ENCODE measurements at places on chromosomes 16 and 17.

- no peak for DNase-seq
Observed at GRCh38 chr16:5412731-5413130, 315.1 kb upstream of the EEF2KMT start.

GRCh38 chr16:62831235-62831850 lies 795.1 kb upstream of the CDH8 start:
- DNase-seq, result no peak

DNA sequence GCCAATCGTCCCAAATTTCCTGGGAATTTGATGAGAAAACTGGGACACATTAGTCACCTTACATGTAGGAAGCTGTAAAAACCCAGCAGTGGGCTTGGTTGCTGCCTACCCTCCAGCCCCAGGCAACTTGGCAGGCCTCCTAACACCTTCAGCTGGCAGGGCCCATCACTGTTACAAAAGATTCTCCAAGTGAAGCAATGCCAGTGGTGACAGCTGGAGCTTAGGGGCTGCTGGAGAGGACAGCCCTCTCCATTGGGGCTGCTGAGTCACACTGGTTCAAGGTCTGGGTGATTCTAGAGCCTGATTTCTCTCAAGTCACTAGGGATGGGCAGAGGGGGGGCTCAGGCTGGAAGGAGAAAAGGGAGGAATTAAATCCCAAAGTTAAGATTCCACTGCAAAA lies 180.6 kb downstream of the COPRS start:
- DNase-seq, result no peak

GRCh38 chr17:82076785-82077591 lies 11.4 kb upstream of the DUS1L start:
- no peak for DNase-seq

GRCh38 chr16:54324716-54325115 lies 38.1 kb upstream of the IRX3 start:
- no peak for DNase-seq

Data from NK-92 treated with Interleukin-12 subunit alpha and Interleukin-12 subunit beta, amount 100 ng/mL, for 24 hours (cell line).